ENCODE measurements at places on chromosomes 16 and 17.

- no peak for DNase-seq
Observed at GRCh38 chr17:13702266-13702665, 100.5 kb upstream of the HS3ST3A1 start.

GRCh38 chr17:17089796-17090641, 47.8 kb downstream of the MPRIP start:
- DNase-seq: no peak

DNA sequence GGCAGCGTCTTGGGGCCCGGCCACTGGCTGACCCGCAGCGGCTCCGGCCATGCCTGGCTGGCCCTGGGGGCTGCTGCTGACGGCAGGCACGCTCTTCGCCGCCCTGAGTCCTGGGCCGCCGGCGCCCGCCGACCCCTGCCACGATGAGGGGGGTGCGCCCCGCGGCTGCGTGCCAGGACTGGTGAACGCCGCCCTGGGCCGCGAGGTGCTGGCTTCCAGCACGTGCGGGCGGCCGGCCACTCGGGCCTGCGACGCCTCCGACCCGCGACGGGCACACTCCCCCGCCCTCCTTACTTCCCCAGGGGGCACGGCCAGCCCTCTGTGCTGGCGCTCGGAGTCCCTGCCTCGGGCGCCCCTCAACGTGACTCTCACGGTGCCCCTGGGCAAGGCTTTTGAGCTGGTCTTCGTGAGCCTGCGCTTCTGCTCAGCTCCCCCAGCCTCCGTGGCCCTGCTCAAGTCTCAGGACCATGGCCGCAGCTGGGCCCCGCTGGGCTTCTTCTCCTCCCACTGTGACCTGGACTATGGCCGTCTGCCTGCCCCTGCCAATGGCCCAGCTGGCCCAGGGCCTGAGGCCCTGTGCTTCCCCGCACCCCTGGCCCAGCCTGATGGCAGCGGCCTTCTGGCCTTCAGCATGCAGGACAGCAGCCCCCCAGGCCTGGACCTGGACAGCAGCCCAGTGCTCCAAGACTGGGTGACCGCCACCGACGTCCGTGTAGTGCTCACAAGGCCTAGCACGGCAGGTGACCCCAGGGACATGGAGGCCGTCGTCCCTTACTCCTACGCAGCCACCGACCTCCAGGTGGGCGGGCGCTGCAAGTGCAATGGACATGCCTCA, 773 bp downstream of the NTN3 start:
- no peak for DNase-seq

DNA sequence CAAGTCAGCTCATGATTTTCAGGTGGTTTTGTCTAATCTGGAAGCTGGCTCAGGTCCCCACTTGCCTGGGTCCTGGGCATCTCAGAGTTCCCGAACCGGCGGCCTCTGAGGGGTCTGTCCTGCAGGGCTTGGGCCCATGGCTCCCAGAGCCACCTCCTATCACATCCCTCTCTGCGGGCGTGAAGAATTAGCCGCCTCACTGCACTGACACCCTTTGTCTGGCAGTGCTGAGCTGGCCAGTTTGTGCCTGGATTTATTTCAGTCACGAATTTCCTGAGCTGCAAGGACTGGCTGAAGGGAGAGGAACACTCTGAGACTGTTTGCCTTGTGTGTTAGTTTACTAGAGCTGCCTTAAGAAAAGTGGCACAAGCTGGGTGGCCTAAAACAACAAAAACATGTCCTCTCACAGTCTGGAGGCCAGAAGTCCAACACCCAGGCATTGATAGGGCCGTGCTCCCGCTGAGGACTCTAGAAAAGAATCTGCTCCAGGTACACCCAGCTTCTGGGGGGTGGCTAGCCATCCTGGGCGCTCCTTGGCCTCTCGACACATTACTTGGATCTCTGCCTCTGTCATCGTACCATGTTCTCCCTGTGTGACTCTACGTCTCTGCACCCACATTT, 217.5 kb upstream of the DYNLRB2 start:
- no peak for DNase-seq

- no peak for DNase-seq
Observed at GRCh38 chr17:62994931-62995330, 28.9 kb downstream of the TANC2 start.

GRCh38 chr16:27547134-27547533, 2.6 kb downstream of the GTF3C1 start:
- no peak for DNase-seq

DNA sequence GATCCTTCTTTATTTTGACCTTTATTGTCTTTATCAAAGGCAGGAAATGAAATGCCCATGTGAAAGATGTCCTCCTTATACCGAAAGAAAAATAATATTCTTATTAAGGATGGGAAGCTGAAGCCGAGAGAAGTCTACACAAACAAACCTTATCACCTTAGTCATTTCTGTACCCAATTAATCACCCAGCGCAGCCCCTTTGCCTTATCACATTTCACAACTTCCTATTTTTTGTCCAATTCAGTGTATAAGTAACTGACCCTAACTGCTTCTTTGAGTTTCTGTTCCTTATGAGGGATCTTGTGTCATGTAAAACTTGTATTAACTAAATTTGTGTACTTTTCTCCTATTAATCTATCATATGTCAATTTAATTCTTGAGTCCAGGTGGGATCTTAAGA, 16.4 kb upstream of the CCL23 start:
- DNase-seq: no peak

GRCh38 chr17:60910415-60910814, 232.8 kb downstream of the BCAS3 start:
- no peak for DNase-seq

- no peak for DNase-seq
Observed at GRCh38 chr16:75267631-75268264, 16.3 kb upstream of the BCAR1 start.

DNA sequence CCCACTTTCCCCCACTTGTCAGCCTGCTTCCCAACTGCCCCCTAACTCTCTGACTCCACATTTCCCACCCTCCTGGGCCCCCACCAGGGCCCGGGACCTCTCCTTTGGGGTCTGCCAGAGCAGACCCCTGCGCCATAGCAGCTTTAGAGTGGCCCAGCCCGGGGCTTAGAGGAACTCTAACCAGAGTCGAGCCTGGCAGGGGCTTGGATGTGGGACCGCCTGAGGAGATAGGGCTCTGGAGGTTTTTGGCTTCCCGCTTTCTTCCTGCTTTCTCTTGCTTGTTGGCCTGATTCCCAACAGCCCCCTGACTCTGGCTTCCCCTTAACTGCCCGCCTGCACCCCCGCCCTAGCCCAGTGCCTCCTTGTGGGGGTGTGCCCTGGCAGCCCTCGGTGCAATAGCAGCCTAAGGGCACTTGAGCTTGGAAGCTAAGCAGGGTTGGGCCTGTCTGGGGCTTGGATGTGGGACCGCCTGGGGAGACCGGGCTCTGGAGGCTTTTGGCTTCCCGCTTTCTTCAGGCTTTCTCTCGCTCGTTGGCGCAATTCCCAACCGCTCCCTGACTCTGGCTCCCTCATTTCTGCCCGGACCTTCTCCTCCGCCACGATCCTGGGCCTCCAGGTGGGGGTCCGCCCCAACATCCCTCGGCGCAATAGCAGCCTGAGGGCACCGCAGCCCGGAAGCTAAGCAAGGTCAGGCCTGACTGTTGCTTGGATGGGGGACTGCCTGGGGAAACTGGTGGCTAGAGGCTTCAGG, 2292.0 kb downstream of the TP53TG3F start:
- no peak for DNase-seq

GRCh38 chr16:83971165-83972130, 3.4 kb downstream of the NECAB2 start:
- no peak for DNase-seq

DNA sequence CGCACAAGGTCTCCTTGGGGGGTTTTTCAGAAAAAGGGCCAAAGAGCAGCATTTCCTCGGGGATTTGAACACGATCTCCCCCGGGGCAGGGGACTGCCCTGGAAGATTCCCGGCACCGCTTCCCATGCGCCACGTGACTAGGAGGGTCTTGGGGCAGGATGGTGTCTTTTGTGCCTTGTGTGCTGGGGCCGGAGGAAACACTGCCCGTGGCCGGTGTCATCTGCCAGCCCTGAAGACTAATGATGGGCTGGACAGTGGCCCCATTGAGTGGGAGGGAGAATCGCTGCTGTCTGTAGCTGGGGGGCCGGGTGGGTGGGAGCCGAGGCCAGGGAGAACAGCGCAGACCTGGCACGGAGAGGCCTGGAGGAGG, 315.1 kb downstream of the SEC14L1 start:
- DNase-seq: no peak

DNA sequence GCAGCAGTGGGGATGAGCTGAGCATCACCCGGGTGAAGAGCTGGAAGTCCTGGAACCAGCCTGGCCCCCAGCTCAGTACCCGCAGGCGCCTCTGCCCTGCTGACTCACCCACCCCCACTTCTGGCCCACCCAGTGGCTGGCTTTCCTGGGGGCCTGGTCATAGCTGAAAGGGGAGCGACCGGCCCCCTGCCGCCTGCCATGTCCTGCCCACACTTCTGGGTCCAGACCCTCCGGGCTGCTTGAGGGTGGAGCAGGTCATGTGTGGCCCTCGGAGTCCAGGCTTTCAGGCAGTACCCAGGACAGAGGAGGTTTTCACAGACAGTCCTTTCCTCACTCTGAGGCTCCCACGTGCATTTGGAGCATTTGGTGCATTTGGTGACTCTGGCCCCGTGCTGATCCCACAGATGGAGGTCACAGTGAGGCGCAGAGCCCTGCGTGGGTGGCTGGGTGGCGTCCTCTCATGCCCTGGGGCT, 7.1 kb upstream of the PIEZO1 start:
- DNase-seq: no peak

GRCh38 chr17:7824021-7824924, 9.7 kb upstream of the KDM6B start:
- DNase-seq: no peak

- no peak for DNase-seq
Observed at GRCh38 chr16:85054948-85055492, 27.4 kb downstream of the KIAA0513 start.

GRCh38 chr17:45227926-45228762, 6.5 kb downstream of the FMNL1 start:
- no peak for DNase-seq

GRCh38 chr16:51550800-51551347, 399.8 kb upstream of the SALL1 start:
- no peak for DNase-seq

- DNase-seq: no peak
Observed at GRCh38 chr16:72159386-72159785, 12.6 kb downstream of the PMFBP1 start.

GRCh38 chr16:83744441-83744981, 63.3 kb upstream of the HSBP1 start:
- no peak for DNase-seq

- no peak for DNase-seq
Observed at GRCh38 chr17:35731239-35731916, at the start of gene RASL10B. Gene RASL10B, plus strand, starts transcription at chr17:35731639. Its CDS starts 3,546 bp downstream, at chr17:35735185.

DNA sequence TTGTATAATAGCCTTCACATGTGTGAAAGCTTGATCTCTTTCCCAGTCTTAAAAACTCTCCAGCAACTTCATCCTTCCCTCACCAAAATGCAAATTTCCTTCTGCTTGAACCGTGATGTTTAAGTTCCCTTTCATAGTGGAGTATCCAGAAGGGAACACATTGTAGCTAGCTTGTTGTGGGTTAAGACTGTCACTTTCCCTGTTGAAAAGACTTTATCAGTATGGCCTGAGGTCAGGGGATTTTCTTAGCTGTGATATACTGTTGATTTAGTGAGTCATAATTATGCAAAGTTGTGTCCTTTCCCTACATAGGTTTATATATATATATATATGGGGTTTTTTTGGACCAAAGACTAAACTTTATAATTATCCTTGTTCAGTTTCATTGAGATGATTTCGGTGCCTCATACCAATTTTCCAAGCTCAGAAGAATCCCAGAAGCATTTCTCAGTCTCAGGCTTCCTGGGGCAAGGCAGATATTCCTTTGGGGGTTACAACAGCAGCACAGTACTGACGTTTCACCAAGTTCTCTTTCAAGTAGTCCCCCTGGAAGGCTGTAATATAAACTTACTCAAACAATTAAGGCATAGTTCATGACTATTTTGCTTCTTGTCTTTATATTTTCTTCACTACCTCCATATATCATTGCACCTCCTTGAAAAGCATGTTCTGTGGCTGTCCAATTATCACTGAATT, 35.7 kb downstream of the ESRP2 start:
- DNase-seq: no peak

- no peak for DNase-seq
Observed at GRCh38 chr16:8199390-8199789, 390.9 kb downstream of the TMEM114 start.

- DNase-seq: no peak
Observed at GRCh38 chr17:80604670-80605010, 60.0 kb downstream of the RPTOR start.

DNA sequence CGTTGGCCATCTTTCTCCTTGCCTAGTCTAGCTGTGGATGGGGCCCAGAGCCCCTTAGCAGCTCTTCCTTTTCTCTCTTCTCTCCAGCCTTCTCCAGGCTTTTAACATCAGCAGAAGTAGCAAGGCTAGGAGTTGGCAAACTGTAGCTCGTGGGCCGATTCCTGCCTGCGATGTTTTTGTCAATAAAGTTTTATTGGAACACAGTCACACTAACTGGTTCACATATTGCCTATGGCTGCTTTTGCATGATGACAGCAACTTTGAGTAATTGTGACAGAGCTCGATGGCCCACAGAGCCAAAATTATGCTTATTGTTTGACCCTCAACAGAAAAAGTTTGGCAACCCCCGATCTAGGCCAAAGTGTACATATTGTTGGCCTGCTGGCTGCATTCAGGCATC, 199.9 kb downstream of the RBFOX1 start:
- no peak for DNase-seq

DNA sequence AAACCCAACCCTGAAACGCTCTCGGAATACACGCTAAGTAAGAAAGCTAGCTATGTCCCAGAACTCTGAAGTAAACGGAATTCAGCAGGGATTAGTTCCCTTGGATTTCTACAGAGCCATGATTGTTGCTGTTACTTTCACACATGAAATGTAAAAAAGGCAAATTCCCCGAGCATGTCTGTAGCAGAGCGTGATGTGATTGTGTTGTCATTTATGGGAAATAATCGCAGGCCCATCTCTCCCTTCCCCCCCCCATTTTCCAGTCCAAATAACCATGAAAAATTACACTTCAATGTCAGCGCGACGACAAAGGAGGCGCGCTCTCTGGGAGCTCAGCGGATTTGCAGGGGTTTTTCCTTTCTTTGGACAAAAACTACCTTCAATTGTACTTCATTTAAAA, 209.0 kb downstream of the ZFHX3 start:
- no peak for DNase-seq

DNA sequence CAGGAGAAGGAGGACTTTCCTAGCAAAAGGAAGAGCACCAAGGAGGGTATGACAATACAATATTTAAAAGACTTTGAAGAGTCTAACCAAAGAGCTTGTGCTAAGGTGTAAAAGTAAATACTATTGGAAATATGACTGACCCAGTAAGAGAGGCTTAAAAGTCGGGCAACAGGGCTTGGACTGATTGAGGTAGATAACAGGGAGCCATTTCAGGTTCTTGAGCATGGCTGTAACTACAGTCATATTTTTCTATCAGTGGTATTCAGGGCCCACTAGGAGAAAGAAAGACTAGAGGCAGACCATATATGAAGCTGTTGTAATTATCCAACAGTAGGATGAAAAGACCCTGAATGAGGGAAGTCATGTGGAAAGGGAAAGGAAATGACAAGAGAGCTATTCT, 62.3 kb downstream of the SMURF2 start:
- DNase-seq: no peak

- no peak for DNase-seq
Observed at GRCh38 chr17:71472809-71473789, 647.7 kb upstream of the SOX9 start.
